ENCODE measurements at places on chromosomes 2 and 18.
A peak's percentile ranks its signal among the peaks of the same experiment; 100 is the strongest.

GRCh38 chr18:6728809-6729246, 688 bp upstream of the ARHGAP28 start:
- no peak for DNase-seq

GRCh38 chr2:237304763-237305514, 109.0 kb downstream of the COL6A3 start:
- no peak for DNase-seq

DNA sequence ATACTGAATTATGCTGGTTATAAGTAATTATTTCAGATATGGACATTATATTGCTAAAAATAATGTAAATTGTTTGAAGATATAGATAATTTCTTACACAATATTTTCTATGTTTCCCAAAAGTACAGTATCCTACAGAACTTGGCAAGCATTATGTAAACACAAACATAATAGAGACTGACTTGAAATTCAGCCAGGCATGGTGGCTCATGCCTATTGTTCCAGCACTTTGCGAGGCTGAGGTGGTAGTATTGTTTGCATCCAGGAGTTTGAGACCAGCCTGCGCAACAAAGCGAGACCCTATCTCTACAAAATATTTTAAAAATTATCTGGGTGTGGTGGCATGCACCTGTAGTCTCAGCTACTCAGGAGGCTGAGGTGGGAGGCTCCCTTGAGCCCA, 1300.5 kb upstream of the DDX18 start:
- no peak for DNase-seq

DNA sequence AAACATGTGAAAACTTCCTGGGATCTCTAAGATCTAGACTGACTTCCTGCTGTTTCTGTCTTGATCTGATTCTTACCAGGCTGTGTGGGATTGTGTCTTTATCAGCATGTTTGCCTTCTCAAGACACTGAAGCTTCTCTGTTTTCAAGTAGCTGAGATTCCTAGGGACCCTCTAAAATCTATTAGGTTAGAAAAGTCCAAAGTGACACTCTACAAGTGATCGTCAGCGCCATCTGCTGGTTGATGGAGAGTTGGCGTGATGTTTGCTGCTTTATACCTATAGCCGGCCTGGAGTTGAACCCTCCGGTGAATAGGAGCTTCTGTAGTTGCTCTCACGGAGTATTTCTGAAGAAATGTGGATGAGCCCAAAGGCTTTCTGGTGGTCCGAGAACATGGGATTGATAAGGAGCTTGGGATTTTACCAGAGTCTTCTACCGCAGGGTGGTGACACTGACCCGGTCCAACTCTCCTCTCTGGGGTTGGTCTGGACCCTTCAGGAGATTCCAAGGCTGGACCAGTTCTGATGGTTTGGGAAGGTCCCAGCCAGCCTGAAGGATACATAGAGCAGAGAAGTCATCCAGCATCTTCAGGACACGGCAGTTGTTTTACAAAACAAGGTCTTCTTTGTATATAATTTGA, 96.0 kb upstream of the TTC39C start:
- peak; percentile 46 for DNase-seq

- no peak for DNase-seq
These were observed 41.1 kb downstream of the TMEM185B start for GRCh38 chr2:120182019-120182560.

DNA sequence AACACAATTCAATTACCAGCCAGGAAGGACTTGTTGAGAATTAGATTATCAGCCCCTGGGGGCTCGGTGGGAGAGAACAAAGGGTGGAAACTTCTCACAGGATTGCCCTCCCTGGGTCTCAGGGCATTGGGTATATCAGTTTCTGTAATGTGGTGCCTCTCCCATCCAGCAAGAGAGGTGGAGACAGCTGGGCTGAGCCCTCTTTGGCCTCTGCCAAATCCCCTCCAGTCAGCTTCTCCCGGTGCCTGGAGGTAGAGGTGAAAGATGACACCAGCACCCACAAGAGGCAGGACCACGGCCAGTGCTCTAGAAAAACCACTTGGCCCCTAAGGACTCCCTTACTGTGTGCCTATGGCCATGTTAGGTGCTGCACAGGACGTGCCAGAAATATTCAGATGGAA, 179.7 kb downstream of the HAUS1 start:
- no peak for DNase-seq

DNA sequence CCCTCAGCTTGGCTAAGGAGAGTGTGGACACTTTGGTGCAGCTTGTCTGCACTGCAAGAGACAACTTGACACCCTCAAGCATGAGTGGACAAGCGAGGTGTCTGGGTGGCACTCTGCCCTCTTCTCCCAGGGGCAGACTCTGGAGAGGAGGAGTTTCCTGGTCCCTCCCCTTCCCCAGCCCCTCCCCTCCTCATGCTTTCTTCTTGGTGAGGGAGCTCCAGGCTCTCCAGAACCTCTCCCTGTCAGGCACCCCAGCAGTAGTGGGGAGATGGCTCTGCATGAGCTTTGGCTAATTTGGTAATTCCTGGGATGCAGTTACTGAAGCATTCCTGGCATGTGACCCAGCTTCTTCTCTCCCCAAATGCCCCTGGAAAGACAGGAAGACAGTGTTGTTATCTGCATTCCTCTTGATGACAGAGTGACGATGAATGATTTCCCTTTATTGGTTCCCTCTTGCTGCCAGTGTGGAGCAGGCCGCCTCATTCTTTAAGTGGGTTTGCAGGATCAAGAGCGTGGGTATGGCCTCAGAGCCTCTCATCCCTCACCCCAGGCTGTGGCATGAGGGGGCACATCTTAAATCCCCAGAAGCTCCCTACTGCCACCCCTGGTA, 89.2 kb downstream of the STPG4 start:
- DNase-seq = no peak

GRCh38 chr2:27796791-27797765, 25.6 kb downstream of the MRPL33 start:
- DNase-seq = no peak

GRCh38 chr2:68108120-68108519, 45.3 kb upstream of the C1D start:
- DNase-seq = no peak
